ENCODE measurements at places on chromosomes 7 and 10.

DNA sequence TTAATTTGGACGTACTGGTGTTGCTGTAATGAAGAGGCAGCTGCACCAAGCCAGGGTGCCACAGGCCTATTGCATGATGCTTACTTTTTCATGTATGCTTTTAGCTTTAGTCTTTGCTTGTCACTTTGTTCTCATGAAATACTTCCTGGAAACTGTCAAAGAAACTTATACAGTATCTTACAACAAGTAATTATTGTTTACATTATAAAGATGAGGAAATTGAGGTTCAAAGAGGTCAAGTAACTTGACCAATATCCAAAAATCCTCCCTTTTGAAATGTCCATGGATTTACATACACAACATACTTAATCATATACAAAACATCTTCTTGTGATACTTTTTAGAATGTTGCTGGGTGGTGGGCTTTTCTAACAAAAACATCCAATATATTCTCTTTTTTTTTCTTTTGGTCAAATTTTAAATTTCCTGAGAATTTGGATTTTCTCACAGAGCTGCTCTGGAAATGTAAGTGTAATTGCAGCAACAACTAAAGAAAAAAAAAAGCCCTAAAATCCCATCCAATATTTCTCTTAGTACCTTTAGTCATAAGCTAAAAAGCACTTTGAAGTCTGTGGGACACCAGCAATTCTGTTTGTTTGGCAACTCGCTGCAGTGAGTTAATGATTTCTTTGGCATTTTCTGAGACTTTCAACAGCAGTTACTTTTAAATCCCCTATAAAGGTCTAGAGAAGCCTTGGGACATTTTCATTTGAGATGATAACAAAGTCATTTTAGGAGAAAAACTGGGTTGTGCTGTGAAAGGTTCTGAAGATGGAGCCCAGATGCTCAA is 500.6 kb upstream of the IGFBP3 start:
- no peak for DNase-seq

DNA sequence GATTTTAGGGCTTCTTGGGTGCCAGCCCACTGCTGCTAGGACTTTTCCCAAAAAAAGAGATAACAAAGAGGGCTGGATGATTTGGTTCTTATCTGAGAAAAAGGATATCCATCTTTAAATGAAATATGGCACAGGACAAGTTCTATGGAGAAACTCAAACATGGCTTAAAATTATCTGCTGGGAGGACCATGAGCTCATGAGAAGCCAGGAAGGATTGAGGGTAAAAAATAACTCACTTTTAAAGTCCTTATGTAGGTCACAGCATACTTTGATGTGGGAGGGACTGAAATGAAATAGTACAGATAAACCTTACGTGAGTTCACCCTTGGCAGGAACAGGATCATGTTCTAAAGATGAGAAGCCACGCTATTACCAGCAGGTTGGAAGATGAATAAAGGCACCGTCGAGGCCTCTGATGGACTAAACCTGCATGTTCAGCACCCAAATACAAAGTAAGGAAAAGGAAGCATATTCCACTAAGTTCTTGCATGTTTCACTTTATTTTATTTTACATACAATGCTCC is 369.2 kb upstream of the KLF6 start:
- DNase-seq = no peak

DNA sequence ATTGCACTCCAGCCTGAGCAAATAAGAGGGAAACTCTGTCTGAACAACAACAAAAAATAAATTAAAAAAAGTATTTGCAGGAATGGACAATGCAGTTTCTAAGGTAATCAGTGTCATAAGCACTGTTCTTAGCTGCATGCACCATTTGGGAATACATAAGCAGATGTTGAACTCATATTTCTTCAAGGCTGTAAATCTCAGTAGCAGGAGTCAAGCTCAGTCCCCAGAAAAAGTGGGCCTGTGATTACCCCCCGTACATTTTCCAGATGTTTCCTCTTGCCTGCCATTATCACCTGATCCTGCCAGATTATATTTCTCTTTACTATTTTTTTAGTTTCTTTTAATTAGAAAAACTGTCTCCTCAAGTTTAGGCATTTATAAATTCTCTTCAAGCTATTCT is 667.6 kb upstream of the ANKRD30A start:
- DNase-seq = no peak

DNA sequence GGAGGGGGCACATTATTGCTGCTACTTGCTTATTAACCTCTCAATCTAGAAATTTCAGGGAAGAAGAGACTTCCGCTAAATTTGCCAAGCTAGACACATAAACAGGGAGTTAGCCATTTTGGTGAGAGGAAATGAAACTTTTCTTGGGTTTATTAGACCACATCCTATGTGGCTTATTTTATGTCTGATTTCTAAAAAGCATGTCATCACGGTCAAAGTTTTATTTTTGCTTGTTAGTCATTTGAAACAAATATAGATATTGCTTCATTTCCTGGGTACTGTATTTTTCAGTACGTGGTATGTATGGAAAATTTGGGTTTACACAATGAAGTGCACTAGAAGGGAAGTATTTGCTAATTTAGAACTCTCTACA is 144.1 kb downstream of the TCF7L2 start:
- no peak for DNase-seq

DNA sequence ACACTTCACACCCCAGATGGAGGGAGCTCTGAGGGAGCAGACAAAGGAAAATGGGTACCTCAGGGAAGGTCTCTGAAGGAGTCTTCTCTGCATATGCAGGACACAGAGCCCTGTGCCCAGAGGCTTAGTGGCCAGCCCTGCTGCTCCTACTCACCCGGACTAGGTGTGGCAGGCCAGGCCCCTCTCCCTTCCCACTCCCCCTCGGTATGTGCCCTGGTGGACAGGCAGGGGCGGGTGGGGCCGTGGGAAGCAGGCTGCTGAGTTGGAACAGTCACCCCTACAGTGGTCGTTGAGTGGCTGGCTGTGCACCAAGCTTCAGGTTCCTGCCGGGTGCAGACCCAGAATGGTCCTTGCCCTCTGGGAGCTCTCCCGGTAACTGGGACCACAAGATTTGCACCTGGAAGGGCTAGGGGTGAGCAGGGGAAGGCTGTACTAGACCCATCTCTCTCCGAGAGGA is 68.6 kb downstream of the ZMIZ1 start:
- no peak for DNase-seq

DNA sequence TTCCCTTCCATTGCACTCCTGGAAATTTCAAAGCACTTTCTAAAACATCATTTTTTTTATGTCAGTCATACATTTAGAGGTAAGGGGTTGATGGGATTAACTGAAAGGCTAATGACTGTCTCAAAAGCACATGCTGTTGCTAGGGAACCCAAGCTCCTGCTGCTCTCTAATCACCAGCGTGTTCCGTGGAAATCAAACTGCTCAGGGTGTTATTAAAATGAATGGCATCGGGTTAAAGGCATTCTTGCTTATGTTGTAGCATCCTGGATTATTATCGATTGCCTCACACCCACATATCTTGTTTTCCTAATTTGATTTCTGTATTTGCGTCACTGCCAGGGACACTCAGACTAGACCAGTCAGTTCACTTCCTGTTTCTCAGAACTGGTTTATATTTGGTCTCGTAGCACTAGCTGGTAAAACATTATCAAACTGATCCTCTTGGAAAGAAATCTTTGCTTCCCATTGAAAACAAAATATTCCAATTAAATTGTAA is 216.5 kb upstream of the MKLN1 start:
- no peak for DNase-seq

DNA sequence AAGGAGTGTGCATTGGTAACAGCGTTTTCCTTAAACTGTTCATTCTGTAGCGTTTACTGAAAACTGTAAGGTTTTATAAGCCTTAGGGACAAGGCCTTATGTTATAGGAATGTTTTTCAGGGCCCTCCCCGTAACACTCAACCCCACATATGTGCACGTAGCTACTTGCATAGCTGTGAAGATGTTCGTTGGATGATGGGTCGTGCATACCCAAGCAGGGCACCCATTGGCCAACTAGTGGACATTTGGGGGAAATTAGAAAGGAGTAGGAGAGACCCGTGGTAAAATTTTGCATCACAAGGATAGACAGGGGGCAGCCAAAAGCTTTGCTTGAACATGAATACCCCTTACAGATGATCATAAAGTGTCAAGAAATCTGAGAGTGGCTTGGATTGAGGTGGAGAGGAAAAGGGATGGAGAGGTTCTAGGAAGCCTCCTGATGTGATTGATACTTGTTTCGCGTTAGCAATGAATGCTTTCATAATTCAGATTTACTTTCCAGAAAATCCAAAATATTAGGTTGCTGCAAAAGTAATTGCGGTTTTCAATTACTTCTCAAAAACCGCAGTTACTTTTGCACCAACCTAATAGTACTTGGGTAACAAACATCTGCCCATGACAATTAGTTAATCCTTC is 878 bp downstream of the SEC61A2 start:
- no peak for DNase-seq

- no peak for DNase-seq
Measured at GRCh38 chr10:22453320-22453719, 108.0 kb downstream of the SPAG6 start.

GRCh38 chr7:142866361-142867096 is 11.7 kb downstream of the EPHB6 start:
- no peak for DNase-seq

DNA sequence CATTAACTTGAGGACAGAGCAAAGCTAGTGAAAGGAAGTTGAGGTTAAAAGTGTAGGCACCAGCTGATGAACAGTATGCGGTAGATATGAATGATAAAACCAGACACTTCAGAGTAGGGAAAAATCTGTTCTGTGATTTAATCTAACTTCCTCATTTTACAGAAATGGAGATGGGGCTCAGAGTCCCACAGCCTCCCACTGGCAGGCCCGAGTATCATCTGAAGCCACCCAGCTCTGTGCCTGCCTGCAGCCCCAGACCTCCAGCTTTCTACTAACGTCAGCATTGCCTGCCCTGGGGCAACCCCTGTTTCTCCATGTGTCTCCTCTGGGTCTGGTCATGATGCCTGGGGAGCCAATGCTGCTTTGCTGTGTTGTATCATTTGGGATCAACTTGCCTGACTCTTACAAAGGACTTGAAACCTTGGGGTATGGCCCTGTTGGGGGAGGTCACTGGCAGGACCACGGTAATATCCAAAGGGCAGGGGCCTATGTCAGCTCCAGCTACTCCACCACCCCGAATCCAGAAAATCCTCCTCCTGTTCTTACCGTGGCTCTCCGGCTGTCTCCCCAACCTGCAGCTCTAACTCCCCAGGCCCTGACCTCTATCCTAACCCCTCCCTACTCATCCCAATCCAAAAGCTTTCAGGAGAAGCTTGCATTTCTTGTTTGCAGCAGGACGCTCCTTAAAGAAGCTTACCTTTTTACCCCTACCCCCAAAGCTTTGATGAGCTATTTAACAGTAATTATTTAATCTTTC is 56.2 kb upstream of the NPY start:
- no peak for DNase-seq

GRCh38 chr10:43208147-43209073 is 58.5 kb downstream of the RASGEF1A start:
- DNase-seq = no peak

- no peak for DNase-seq
Measured at GRCh38 chr7:85469446-85470010, 282.7 kb upstream of the SEMA3D start.

- DNase-seq = no peak
Measured at GRCh38 chr10:7944215-7944480, 110.3 kb upstream of the GATA3 start.

DNA sequence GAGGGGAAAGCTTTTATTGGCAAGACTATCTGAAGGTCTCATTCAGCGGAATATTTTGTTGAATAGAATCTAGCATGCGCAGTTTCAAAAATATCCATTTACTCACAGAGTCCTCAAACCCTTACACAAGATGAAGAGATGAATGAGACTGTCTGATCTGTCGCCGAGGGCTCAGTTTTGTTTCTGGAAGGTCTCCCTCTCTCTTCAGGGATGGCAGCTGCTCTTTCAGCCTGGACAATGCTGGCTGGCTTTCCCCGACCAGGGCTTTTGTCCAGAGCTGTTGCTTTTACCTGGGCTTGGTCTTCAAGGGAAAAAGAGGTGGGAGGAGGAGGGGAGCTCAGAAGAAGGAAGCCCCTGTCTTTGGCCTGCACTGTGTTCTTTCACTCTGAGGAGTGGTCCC is 81.9 kb upstream of the BTBD16 start:
- DNase-seq = no peak

GRCh38 chr7:27520815-27521790 is 141.6 kb downstream of the HIBADH start:
- no peak for DNase-seq

DNA sequence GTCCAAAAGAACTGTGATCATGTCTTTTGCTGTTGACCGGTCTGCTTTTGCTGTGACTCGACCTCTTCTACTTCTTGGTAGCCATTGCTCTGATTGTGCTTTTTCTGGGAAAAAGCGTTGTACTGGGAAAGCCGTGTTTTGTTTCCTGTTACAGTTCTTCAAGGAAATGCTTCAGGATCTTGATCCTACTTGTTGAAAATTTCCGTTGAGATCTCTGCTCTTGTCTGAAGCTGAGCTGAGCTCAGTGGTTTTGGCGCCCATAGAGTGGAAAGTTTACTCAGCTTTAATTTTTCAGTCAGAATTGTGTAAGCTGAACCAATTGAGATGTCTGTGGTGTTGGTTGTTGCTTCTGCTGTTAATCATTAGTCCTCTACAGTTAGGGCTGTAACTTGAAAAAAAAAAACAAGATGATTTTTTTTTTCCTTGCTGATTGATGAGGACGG is 302.2 kb downstream of the CCDC3 start:
- no peak for DNase-seq

DNA sequence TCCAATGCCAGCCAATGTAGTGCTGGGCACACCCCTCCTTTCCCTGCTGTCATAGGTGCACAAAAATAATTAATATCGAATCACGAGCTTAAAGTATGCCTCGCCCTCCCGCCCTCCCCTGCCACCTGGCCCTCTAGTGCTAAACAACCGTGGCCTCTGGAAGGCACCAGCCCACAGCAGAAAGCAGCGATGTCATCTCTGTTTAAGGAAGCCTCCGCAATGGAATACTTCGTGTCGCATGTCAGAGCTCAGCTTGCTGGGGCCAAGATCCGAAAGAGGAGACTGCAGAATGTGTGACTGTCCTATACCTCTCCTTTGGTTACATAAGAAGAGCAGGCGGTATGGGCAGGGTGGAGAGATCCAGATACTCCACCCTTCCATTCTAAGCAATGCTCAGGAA is 71.5 kb downstream of the RHOBTB1 start:
- DNase-seq = no peak
